ENCODE measurements at places on chromosomes 5 and 9. TPM values are rescaled to one million over a fixed set of nuclear protein-coding genes. Genes with fewer than 3 reads are reported as not detected.
A peak's percentile ranks its signal among the peaks of the same experiment; 100 is the strongest.

- DNase-seq: no peak
Measured at GRCh38 chr5:78778538-78778937, 130.0 kb upstream of the LHFPL2 start.

DNA sequence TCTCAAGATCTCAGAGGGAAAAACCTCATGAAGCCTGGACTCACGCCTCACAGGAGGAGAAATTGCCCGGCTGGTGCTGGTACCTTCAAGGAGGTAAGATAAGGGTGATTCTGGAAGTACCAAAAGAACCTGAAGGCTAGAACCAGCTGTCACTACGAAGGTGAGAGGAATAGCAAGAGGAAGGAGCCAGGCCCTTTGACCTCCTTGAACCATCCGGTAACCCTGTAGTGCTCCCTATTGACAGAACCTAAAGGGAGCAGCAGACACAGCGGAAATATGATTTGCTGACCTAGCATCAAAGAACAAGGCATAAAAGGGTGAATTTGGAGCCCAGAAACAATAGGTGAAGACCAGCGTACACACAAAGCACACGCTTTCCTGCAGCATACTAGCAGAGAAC, 92.2 kb downstream of the DOCK8 start:
- peak; percentile 39 for DNase-seq

GRCh38 chr5:144191998-144192397, 21.3 kb downstream of the KCTD16 start:
- DNase-seq: peak; percentile 35

DNA sequence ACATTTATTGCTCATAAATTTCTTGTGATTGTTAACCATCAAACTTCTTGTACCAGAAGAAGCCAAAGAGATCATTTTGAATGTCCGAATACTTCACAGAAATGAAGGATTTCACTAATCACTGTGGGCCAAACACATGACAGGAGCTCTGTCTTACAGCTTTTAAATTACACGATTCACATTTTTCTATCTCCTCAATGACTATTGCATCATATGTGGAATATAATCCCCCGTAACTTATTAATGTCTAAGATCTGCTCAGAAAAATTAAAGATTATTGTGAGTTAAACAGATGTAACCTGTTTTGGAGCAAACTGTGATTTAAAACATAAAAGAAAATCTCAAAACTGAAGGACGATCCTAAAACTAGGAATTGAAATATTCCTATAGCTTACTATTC, 645.2 kb upstream of the COX7C start:
- DNase-seq: no peak

DNA sequence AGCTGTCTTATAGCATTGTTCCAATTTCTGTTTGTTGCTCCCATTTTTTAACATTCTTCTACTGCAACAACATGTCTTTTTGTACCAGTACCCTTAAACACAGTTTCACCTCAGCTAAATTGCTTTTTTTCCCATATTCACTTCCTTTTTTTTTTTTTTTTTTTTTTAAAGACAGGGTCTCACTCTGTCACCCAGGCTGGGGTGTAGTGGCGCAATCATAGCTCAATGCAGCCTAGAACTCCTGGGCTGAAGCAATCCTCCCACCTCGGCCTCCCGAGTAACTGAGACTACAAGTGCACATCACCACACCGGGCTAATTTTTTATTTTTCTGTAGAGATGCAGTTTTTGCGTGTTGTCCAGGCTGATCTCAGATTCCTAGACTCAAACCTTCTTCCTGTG, 161.3 kb downstream of the NIPBL start:
- no peak for DNase-seq

DNA sequence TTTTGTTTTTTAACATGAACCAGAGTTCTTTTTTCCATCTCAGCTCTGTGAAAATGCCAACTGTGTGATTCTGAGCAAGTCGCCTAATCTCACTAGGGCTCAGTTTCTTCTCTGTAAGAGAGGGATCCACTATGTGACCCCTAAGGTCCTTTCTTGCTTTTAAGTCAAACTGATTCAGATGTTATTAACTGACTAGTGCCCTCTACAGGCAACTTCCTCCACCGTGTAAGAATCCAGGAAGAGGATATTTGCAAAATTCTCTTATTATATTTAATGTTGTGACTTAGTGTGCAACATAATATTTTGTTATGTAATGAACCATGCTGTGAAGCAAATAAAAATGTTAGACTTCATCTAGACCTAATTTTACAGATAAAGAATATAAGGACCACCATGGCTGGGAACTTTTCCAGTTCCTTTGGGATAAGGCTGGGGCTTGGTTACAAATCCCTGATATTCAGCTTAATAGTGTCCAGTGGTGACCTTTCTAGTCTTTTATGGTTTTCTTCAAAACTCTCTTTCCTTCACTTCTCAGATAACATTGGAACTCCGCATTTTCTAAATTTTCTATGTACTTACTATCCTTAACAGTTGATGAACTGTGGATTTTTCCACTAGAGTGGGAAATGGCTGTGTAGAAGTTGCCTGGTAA, 244.7 kb downstream of the PIK3R1 start:
- DNase-seq: peak; percentile 22

Gene WNT8A
- 13.2 TPM for total RNA-seq

Gene BTNL3
- total RNA-seq: not detected

Gene ZNF354C
- total RNA-seq: 0.07 TPM

Data from H7 (cell line).